ENCODE measurements at places on chromosomes 6 and 20.

GRCh38 chr6:109242925-109243324 is 139.3 kb downstream of the CD164 start:
- no peak for DNase-seq

GRCh38 chr6:157670466-157671186 is 152.4 kb upstream of the SNX9 start:
- DNase-seq, result no peak

- no peak for DNase-seq
Observed at GRCh38 chr6:105815661-105816555, 270.2 kb upstream of the PRDM1 start.

DNA sequence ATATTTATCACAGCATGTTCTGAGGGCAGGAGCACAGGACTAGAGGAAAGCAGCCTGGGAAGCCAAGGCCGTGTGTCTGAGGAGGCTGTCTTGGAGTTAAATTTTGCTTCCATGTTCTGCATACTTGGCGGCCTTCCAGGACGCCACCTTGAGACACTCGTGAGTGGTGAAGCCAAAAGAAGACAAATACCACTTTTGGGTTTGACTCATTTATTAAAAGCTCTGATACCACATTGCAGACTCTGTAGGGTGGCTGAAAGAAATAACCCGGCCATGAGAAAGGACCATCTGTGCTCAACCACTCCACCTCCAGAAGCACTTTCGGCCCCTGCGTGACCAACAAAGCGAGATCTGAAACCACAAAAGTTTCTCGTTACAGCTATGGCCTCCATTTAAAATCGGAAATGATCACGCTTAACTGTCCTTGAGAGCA is 120.0 kb downstream of the TMEM242 start:
- DNase-seq, result no peak

DNA sequence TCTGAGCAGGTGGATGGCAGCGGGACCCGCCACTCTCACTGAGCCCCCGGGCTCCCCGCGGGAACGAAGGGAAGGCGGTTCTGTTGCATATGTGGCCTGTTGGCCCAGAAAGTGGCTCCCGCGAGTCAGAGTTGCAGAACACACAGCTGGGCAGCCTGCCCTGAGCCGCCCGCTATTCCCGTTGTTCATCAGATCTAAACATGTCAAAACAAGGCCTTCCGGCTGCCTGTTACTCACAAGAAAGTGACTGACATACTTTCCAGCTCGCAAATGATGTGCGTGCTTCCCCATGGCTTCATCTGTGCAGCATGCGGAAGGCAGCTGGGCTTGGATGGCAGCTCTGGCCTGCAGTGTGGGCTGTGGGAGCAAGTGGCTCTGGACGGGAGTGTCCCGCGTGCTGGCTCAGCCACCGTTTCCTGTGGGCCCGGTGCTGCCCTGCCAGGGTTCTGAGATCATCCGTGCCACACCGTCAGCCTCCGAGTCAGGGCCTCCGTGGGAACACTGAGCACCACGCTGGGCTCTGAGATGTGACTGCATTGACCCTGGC is 227.3 kb downstream of the ERMARD start:
- no peak for DNase-seq

GRCh38 chr6:26071135-26071534 is 16.1 kb upstream of the HFE start:
- DNase-seq, result no peak

GRCh38 chr6:379410-380181 is 12.0 kb upstream of the IRF4 start:
- no peak for DNase-seq

All from progenitor cell of endocrine pancreas (in vitro differentiated cells).